ENCODE measurements at places on chromosomes 7 and 10.

GRCh38 chr7:155490697-155491628 lies 33.0 kb downstream of the EN2 start:
- DNase-seq, result no peak

GRCh38 chr7:25624051-25624450 lies 395.8 kb upstream of the NPVF start:
- no peak for DNase-seq

GRCh38 chr7:139982927-139983920 lies 79.5 kb downstream of the PARP12 start:
- no peak for DNase-seq

DNA sequence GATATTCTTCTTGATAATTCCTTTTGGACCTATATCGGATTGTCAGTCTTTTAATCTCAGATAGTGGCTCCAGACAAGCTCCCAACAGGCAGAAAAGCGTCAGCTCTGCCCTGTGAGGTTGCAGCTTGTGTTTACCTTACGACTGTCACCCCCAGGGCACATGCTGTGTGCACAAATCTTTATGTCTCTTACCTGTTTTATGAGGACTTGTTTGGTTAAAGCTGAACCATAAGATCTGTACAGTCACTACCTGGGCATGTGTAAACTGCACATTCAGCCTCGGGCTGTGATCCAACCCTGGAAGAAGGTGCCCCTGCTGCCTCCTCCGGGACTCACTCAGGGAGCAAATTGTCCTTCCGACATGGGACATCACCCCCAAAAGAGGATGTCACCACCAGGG lies 119.8 kb downstream of the GALNT17 start:
- DNase-seq, result no peak

- no peak for DNase-seq
Measured at GRCh38 chr10:112842832-112843360, 107.2 kb upstream of the TCF7L2 start.

GRCh38 chr10:97199152-97199551 lies 13.4 kb upstream of the SLIT1 start:
- DNase-seq, result no peak

DNA sequence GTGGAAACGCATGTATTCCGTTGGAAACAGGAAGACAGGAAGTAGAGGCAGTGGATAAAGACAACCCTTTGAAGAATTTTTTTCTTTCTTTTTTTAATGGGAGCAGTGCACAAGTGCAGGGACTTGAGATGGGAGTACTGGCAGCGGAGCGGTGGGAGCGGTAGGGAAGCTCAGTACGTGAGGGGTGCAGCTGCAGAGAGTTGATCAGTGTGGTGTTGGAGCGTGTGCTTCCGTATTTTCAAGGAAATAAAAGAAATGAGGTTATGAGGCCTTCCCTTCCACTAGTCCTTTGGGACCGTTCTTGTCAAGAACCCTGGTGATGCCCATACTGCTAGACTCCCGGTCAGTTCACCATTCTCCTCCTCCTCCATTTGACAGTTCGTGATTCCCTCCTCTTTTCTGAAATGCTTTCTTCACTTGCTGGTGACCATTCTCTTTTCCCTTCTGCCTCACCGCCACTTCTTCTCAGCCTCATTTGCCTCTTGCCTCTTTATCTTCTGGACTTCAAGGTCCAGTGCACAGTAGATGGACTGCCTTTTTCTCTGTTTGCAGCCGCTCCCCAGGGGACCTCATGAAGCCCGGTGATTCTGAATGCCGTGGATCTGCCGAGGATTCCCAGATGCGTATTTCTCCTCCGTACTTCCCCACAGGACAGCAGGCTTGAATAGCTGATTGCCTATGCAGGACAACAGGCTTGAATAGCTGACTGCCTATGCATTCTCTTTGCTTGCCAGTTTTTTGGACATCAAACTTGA lies 39.1 kb upstream of the TMEM236 start:
- DNase-seq, result no peak
